Stimulated activated CD8-positive, alpha-beta memory T cell treated with anti-CD3 and anti-CD28 coated beads, Interleukin-7, amount 100 ng/mL, for 48 hours (primary cell): ENCODE measurements at places on chromosomes 1 and 21.

DNA sequence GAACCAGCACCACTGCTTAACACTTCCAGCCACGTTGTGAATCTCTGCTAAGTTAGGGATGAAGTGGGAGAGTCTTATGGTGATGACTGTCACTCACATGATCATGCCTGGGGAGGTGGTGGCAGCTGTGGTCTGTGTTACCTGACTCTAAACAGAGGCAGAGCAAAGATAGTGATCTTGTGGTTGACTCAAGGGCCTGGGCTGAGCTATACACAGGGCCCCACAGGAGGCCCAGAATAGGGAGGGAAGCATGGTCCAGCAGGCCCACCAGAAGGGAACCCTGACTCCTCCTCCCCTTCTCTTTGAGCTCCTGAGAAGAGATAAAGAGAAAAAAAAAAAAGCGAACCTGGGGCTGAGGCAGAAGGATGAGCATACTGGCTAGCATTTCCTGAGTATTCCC lies 55.0 kb downstream of the PLXNA2 start:
- DNase-seq: no peak

DNA sequence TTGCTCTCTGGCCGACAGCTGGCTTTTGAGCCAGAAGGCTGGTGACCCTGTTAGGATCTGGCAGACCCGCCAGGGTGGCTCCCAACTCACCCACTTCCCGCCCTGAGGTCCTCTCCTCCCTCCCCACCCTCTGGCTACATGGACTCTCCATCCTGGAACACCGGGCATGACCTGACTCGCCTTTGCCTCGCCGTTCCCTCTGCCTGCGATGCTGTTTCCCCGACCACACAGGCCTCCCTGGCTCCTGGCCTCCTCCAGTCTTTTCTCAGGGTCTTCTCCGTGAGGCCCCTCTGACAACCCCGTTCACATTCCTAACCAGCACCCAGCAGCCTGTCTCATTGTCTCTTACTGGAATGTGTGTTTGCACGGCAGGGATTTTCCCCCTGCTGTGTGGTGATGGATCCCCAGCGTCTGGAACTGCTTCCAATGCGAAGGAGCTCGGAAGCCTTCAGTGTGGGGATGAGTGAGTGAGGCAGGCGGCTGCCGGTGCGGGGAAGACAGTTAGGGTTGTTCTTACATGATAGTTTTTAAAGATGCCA lies 46.0 kb upstream of the POFUT2 start:
- no peak for DNase-seq

- DNase-seq: no peak
Observed at GRCh38 chr1:85262985-85263384, 3.5 kb upstream of the C1orf52 start.

- no peak for DNase-seq
Observed at GRCh38 chr1:54497338-54497737, 50.7 kb upstream of the ACOT11 start.

DNA sequence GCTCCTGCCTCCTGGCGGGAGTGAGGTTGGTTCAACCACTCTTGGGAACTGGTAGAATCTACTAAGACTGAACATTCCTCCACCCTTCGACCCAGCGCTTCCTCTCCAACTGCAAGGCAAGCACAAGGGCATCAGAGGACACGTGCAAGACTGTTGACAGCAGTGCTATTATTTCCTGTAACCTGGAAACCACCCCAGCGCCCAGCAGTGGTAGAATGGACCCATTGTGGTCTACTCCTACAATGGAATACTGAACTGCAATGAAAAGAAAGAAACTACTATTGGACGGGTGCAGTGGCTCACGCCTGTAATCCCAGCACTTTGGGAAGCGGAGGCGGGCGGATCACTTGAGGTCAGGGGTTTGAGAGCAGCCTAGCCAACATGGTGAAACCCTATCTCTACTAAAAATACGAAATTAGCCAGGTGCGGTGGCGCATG lies 33.0 kb upstream of the TARDBP start:
- DNase-seq: no peak

DNA sequence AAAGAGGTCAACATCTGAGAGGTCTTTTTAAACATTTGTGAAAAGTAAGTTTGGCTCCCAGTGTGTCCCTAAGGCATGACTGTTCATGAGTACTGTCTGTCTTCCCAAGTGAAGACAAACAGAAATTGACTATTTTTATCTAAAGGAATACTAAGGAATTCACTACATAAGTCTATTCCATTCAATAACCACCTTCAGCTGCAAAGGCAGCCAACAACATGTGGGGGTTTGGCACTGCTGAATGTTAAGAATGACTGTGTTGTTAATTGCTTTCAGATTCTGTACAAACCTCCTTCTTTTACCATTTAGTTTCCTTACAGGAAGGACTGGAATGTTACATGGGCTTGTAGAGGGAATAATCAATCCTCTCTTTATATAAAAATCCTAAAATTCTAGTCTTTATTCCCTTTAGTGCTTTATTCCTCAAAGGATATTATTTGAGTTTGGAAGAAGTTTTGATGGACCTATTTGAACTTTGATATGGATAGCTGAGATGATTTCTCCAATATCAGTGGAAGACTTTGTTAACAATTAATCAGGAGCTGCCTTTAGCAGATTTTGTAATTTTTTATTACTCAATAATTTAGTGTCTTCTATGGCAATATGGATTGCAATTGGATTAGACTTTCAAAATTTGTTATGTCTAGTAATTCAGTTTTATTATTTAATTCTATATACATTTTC lies 201.7 kb upstream of the CHRM3 start:
- DNase-seq: no peak

DNA sequence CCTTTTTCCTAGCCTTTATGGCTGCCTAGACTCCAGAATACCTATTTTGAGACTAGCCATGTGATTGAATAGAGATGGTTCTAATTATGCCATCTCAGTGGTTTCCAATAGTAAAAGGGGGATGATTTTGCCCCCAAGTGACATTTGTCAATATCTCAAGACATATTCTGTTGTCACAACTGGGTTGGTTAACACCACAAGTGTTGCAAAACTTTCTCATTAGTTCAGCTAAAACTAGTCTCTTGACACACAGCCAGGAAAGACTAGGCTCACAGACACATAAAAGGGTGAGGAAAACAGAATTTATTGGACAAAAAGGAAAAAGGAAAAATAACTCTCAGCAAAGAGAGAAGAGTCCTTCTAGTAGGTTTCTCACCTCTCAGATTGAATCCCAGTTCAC lies 39.9 kb upstream of the GBP5 start:
- no peak for DNase-seq

GRCh38 chr1:228917342-228917741 lies 182.1 kb downstream of the RHOU start:
- DNase-seq: no peak

DNA sequence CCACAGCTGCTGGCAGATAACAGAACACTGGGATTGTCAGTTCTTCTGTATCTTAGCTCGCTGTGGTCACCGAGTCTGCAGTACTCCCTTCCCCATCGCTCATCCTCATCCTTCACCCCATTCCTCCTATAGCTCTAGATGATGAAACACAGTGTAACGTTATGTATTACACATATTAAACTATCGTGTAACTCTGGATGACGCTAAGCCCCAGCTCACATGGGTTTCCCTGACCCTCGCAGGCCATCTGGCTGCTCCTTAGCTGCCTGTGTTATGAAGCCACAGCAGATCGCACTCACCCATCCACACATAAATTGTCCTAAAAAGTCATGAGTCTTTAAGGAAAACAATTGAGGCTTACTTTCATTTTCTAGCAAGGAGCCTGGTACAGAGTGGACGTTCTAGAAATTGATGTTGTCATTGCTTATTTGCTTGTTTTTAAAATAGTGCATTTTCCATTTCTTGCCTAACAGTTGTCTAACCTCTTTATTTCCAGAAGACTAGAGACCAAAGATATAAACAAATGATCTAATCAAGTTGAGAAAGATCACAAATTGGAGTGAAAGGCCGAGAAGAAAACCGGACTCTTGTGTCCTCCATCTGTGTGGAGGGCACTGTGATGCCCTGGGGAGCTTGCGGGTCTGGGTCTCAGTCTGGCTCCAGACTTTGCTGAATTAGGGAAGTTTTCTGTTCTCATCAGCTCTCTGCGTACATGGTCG lies 24.3 kb upstream of the PCP4 start:
- no peak for DNase-seq

GRCh38 chr21:31446226-31446855 lies 102.3 kb upstream of the TIAM1 start:
- DNase-seq: no peak

DNA sequence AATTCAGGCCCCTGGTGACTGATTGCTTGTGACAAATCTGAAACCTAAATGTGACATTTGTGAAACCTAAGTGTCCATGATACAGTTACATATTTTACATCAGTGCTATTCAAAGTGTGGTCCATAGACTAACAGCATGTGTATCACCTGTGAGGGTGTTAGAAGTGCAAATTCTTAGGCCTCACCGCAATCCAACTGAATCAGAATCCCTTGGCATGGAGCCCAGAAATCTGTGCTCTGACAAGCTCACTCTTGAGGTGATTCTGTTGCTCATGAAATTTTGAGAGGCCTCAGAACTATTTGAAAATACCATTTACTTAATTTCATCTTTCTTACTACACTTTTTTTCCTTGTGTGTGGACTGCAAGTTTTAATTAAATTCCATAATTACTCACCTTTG lies 587.9 kb downstream of the ADGRL2 start:
- DNase-seq: no peak

DNA sequence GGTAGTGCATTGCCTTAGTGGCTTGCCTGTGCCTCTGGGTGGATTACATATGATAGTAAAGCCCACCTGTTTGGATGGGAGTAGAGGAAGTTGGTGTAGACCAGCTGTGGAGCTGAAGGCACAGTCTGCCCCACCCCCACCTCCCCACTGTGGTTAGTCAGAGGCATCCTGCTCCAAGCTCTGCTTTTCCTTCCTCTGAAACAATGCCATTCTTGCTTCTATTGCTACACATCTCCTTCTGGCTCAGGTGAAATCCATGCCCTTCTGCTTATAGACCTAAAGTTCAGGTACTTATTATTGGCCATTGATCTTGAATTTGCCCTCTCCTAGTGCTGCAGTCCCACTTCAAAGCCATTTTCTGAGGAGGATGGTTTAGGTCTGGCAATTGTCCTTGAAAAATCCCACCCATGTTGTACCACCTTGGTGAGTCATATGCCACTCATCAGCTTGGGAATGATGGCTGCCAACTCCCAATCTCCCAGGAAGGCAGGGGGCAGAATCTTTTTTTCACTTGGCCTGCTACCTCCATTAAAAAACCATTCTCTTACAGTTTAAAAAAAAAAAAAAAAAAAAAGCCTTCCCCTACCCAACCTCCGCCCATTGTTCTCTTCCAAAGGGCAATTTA lies 6.7 kb upstream of the TXLNA start:
- DNase-seq: no peak

GRCh38 chr1:14755518-14756252 lies 157.2 kb downstream of the KAZN start:
- no peak for DNase-seq

DNA sequence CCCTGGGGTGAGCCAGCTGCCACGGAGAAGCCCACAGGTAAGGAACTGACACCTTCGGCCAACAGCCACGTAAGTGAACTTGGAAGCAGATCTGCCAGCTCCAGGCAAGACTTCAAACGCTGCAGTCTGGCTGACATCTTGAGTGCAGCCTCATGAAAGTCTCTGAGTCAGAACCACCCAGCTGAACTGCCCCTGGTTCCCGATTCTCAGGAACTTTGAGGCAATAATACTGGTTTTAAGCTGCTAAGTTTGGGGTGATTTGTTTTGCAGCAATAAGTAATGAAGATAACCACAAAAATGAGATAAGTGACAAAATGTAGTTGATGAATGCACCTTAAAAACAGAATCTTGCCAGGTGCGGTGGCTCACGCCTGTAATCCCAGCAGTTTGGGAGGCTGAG lies 48.5 kb downstream of the MAP3K7CL start:
- no peak for DNase-seq

DNA sequence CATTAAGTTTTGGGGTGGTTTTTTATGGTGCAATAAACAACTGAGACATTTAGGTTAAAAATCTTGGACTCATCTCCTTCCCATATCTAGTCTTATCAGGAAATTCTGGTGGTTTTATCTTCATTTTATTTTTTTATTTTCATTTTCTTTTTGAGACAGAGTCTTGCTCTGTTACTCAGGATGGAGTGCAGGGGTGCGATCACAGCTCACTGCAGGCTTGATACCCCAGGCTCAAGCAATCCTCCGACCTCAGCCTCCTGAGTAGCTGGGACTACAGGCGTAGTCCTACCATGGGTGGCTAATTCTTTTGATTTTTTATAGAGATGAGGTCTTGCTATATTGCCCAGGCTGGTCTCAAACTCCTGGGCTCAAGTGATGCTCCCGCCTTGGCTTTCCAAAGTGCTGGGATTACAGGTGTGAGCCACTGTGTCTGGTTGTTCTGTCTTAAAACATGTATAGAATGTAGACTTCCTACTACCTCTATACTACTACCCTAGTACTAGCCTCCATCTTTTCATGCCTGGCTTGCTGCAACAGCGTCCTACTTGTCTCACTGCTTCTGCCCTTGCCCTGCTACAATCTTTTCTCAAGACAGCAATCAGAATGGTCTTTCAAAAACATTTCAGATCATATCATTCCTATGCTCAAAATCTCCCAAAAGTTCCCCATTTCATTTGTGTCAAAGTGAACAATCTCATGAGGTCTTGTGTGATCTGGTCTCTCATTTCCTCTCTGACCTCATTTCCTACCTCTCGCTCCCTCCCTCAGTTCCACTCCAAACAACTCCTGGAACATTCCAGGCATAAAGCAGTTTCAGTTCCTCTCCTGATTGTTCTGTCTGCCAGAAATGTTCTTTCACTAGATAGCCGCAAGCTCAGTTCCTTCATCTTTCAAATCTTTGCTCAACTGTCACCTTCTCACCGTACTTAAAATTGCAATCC lies 5.9 kb upstream of the FCGR2A start:
- DNase-seq: no peak

- DNase-seq: no peak
Observed at GRCh38 chr1:226873771-226874578, 3.6 kb downstream of the PSEN2 start.

DNA sequence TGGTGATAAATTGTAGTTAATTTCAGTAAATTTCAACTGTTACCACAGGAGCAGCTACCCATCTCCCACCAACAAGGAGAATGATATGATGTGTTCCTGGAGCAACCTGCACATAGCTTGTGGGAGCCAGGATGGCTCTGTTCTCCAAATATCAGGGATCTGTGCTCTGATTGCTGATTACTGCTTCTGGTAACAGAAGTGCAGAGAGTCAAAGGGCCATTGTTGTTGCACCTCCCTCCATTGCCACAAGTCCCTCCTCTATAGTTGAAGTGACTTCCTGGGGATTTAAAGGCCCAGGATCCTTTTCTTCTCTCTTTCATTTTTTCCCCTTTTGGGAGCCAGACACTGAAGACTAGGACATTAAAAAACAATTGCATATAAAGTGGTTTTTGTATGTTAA lies 51.6 kb upstream of the HPDL start:
- DNase-seq: no peak

- no peak for DNase-seq
Observed at GRCh38 chr1:162919034-162919433, 58.1 kb upstream of the CCDC190 start.
